ENCODE measurements at places on chromosomes 4 and X.

DNA sequence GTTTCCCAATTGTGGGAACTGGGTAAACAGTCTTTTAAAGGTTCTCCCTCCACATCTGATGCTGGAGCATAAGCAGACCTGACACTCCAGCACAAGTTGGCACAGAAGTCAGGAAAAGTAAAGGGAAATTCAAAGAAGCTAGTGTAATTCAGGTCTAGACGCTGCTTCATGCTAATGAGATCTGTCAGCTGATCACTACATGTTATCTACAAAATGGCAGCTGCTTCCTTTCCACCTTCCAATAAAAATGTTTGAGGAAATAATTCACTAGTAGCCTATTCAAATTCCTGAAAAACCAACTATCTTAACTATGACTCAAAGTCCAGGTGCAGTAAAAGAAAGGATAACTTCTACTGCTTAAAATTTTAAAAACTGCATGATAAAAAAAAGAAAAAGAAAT is 29.3 kb downstream of the DCAF8L2 start:
- DNase-seq: no peak

GRCh38 chr4:184693056-184693455 is 40.8 kb downstream of the CENPU start:
- no peak for DNase-seq

- peak; percentile 39 for DNase-seq
These were observed 32.5 kb downstream of the LANCL3 start for GRCh38 chrX:37603938-37604409.

DNA sequence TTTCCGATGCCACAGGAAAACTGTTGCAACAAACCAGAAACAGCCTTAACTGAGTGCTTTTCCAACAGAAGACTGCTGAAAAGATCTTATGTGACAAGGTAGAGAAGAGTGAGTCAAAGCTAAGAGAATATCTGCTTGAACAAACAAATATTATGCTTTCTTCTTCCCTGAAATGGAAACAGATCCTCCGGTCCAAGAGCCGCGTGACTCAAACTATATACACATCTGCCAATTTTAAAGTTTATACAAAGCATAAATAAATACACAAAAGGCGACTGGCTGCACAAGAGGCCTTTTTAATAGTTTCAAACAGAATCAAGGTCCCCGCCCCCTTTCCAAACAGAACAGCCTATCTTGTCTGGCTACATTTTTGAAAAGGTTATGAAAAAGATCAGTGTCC is 329.7 kb upstream of the F9 start:
- DNase-seq: no peak

- no peak for DNase-seq
These were observed 116.5 kb downstream of the MAML3 start for GRCh38 chr4:140037353-140038030.

DNA sequence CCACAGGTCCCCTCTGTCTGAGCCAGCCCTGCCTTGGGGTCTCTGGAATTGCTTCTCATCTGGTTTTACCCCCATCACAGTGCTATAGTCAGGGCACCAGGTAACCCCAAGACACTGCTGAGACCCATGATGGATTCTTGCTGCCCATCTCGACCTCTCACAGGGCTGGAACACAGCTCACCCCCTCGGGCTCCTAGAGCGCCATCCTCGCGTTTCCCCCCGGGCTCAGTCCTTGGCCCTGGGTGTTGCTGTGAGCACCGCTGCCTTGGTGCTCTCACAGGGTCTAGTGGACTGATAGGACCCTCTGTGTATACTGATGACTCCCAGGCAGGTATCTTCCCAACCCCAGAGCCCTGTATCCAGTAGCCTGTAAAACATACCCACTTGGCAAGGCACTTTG is 8.8 kb downstream of the MAEA start:
- no peak for DNase-seq

DNA sequence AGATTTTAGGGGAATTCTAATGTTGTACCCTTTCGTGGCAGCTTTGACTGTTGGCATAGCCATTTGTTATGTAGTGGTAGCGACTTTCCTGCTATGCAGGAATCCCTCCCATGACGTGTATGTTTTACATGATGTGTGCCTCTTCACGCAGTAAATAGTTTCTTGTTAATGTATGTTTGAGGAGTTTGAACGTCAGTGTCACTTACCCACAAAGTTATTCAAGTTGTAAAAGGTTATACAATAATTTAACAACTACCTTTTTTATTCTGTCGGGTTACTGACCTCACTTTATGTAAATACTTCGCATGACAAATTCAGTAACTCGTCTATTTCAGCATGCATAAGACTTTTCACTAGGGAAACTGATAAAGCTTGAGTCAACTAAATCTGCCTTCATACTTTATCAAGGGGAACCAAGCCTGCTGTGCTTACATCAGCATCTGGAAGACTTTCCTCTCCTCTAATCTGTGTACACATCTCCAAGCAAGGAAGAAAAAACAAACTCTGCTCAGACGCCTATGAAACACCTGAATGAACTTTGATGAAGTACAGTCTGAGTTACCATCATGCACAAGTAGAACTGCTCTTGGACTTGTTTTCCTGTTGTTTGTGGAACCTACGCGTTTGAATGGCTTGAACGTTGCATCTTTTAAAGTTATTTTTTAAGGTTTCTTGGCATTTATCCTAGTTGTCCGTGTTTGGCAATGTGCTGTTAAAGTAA is 61.2 kb downstream of the SLC9A6 start:
- no peak for DNase-seq

GRCh38 chr4:89294573-89295269 is 12.9 kb downstream of the GPRIN3 start:
- DNase-seq: no peak

- no peak for DNase-seq
These were observed 107.3 kb downstream of the GATB start for GRCh38 chr4:151653548-151653918.

- DNase-seq: no peak
These were observed 38.6 kb downstream of the COX7B2 start for GRCh38 chr4:46870411-46870810.

DNA sequence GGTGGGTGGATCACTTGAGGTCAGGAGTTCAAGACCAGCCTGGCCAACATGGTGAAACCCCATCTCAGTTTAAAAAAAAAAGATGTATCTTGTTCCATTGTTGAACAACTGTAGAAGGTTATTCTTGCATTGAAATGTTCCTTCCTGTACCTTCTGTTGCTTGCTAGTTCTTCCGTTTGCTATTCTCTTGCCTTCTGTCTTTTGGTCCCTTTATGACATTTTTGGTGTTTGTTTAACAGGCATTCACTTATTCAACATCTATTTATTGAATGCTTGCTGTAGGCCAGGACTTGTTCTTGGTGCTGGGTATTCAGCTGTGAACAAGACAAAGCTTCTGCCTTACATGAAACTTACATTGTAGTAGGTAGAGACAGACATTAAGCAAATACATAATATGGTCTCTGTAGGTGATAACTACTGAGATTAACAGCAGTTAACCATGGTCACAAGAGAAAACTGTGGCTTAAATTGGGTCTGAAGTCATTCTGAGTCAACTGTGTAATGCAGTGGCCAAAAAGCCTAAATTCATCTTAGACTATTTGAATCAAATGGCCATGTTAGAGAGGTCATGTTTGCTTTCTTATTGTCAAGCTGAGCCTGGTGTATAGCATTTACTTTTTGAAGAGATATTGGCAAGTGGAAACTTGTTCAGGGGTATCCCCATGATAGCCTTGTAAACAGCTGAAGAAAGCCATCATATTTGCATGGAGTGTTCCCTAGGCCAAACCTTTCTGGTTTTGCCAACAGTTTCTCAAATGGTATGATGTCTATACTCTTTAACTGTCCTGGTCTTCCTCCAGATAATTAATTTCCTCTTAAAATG is 35.6 kb downstream of the GAB1 start:
- no peak for DNase-seq

DNA sequence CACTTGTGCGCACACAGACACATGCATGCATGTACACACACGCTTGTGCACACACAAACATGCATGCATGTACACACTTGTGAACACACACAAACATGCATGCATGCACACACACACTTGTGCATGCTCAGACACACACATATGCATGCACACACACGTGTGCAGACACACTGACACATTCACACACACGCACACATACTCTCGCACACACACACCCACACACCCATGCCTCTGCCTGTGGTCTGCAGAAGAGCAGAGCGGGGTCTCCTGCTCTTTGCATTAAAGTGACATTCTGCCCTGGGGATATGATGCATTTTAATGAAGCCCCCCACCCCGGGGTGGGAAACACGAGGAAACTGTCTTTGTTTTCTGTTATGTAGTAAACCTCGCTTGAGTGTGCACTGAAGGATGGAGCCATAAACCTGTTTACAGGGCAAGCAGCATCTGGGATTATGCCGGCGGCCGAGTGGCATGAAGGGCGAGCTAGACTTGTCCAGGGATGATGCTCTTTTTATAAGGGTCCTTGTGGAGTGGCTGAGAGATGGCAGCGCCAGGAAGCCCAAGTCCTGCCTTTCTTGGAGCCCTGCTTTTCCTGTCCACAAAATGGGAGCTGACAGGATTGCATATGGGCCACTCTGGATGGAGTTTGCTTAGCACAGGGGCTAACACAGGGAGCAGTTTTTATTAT is 17.8 kb downstream of the PSAPL1 start:
- no peak for DNase-seq

DNA sequence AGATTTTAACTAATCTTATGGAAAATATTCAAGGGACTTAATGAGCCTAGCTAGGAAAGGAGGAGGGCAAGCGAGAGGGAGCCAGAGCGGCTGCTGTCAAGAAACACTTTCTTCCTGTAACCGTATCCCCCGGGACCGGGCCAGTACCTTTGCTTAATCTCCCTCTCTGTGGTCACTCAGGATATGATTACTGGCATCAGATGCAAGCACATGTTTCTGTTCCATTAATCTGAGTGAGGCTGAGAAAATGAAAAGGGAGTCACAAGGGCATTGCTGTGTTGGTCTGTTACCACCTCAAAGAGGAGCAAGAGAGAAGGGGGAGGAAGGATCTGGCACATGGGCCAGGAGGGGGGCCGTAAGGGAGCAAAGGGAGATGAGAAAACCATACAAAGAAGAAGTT is 356.7 kb upstream of the GATB start:
- DNase-seq: no peak

Measured in left ventricle myocardium superior (tissue), 1 donor.